ENCODE measurements at places on chromosomes 3 and 15. TPM values are rescaled to one million over a fixed set of nuclear protein-coding genes. Genes with fewer than 3 reads are reported as not detected.

The PROS1 gene
- 5.2 TPM for polyA plus RNA-seq

The NOX5 gene
- polyA plus RNA-seq, result not detected

DNA sequence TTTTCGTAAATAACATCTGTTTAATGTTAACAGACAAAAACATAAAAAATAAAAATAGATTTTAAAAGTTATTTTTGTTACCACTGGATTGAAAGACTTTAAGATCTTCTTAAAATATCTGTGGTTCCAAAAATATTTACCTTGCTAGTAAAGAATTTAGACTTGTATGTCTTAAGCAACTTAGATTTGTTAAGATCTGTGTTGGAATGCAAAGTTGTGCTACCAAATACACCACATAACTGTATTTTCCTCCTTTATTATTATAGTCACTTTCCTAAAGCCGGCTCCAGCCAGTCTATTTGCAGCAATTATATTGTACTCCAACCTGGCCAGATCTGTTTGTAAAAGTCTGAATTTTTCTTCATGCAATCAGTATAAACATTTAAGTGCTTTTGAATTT, 63.7 kb downstream of the SPRED1 start:
- no peaks in the 10 kb centered on the region for H3K36me3 ChIP-seq
- no peaks in the 10 kb centered on the region for H3K4me1 ChIP-seq
- no peak overlapping the region for H3K4me3 ChIP-seq
- no peak overlapping the region for H3K27ac ChIP-seq
- no peaks in the 10 kb centered on the region for H3K27me3 ChIP-seq
- DNase-seq, result no peak

DNA sequence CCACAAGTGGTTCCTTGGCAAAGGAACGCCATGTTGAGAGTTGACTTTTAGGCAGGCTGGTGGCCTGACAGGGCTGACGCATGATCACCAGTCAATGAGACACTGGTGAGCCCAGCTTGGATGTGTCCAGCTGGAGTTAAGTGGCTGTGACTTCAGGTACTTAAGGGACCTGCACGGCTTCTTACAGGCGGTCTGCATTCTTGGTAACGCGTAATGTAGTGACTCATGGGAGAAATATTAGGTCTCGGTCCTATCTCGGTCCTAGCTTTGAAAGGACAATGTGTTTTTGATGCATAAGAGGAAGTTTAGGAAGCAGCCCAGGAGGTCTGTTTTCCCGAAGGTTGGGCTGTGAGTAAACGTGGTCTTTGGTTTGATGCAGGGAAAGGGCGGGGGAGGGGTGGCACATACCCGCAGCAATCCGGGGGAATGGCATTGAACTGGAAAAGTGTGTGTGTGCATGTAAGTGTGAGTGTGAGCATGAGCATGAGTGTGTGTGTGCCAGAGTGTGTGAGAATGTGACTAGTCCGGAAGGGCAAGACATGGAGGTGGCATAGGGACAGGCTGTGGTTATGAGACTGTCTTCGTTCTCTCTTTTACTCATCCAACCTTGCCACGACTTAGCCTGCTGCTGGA, 55.3 kb downstream of the FAM43A start:
- H3K27ac ChIP-seq, result no peak overlapping the region
- H3K27me3 ChIP-seq, result no peaks in the 10 kb centered on the region
- H3K36me3 ChIP-seq, result no peaks in the 10 kb centered on the region
- no peak for DNase-seq
- H3K4me1 ChIP-seq, result peaks cover 17% of the 10 kb centered on the region

DNA sequence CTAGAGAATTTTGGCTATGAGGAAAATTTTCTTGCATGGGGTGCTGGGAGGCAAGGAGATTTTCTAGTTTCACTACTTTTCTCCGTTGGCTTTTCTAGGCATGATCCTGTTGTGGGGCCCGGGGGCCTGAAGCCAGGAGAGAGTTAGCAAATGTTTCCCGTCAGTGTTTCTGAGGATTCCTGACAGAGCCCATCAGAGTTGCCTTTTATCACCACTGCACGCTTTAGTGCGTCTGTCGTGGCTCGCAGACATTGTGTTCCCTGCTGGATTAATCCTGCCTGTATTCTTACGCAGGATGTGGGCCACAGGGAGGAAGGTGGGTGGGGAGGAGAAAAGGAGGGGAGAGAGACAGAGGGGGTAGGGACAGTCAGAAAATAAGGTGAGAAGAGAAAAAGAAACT, 18.1 kb upstream of the BOC start:
- H3K4me3 ChIP-seq, result no peak overlapping the region
- no peaks in the 10 kb centered on the region for H3K4me1 ChIP-seq
- no peak for DNase-seq
- H3K27ac ChIP-seq, result no peak overlapping the region

The P2RY12 gene
- 0.13 TPM for polyA plus RNA-seq

The SLC15A2 gene
- polyA plus RNA-seq, result 0.36 TPM

The SPATA12 gene
- polyA plus RNA-seq, result not detected

DNA sequence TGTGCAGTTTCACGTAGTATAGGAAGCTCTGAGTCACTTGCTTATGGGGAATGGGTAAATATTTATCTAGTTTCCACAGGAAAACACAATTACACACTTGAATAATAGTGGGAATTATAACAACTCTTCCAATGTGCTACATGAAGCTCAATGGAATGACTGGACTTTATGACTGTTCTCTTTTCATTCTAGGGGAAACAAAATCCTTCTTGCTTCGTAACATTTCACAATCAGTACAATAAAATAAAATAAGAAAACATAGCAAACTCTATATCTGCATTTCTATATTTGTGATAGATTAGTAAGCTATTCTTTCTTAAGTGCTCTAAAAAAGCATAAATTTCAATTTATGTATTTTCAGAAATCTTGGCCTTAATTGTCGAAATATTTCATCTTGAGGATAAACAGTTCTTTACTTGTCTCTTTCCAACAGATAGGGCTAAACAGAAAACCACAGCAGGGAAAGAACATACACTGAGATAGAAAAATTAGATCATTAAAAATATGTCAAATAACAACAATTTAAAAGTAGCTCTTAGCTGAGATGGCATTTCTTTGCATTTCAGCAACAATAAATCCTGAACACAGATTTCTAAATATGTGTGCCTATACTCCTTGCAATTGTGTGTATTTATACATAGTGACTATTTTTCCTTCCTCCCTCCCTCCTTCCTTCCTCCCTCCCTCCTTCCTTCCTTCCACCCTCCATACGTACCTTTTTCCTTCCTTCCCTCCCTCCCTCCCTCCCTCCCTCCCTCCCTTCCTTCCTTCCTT, 395.5 kb upstream of the KCNMB2 start:
- DNase-seq, result no peak
- no peaks in the 10 kb centered on the region for H3K36me3 ChIP-seq
- no peak overlapping the region for H3K4me3 ChIP-seq
- H3K4me1 ChIP-seq, result no peaks in the 10 kb centered on the region

The PATL2 gene
- polyA plus RNA-seq, result 0.23 TPM

- no peak overlapping the region for H3K4me3 ChIP-seq
- no peak for DNase-seq
- H3K36me3 ChIP-seq, result no peaks in the 10 kb centered on the region
These were observed 49.9 kb upstream of the ABI3BP start for GRCh38 chr3:101042996-101043686.

DNA sequence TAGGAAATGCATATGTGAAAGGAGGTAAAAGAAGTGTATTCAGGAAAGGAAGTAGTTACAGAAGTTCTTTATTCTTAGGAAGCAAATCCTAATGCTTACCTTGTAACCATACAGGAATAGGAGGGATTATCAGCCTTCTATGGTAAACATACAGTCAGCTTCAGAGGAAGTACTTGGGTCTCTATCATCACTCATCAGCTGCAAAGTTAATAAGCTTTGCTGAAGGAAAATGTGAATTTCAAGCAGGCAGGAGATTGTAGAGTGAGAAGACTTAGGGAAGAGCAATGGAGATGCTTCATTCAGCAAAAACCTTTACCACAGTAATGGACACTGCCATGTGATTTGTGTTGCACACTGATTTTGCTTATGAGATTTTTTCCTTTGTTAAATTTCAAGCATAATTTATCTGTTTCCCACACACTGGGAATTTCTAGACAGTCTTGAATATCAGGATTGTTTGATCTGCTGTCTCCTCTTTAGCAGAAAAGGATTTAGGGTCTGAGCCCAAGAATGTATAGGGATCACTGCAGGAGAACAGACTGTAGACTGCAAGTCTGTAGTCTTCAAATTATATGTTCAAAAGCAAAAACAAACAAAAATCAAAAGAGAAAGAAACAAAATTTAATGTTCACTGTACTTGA, 150.8 kb downstream of the ZNF609 start:
- H3K4me3 ChIP-seq, result no peak overlapping the region
- H3K27me3 ChIP-seq, result no peaks in the 10 kb centered on the region
- peaks cover 4% of the 10 kb centered on the region for H3K4me1 ChIP-seq
- no peak overlapping the region for H3K27ac ChIP-seq

- H3K27me3 ChIP-seq, result no peaks in the 10 kb centered on the region
- no peak overlapping the region for H3K4me3 ChIP-seq
- H3K4me1 ChIP-seq, result no peaks in the 10 kb centered on the region
- DNase-seq, result no peak
These were observed 133.5 kb upstream of the ZPLD1 start for GRCh38 chr3:102301155-102301880.

GRCh38 chr15:73034221-73034620, 18.0 kb upstream of the NEO1 start:
- H3K27me3 ChIP-seq, result no peaks in the 10 kb centered on the region
- no peak for DNase-seq
- H3K27ac ChIP-seq, result no peak overlapping the region
- H3K4me3 ChIP-seq, result no peak overlapping the region
- H3K36me3 ChIP-seq, result no peaks in the 10 kb centered on the region

DNA sequence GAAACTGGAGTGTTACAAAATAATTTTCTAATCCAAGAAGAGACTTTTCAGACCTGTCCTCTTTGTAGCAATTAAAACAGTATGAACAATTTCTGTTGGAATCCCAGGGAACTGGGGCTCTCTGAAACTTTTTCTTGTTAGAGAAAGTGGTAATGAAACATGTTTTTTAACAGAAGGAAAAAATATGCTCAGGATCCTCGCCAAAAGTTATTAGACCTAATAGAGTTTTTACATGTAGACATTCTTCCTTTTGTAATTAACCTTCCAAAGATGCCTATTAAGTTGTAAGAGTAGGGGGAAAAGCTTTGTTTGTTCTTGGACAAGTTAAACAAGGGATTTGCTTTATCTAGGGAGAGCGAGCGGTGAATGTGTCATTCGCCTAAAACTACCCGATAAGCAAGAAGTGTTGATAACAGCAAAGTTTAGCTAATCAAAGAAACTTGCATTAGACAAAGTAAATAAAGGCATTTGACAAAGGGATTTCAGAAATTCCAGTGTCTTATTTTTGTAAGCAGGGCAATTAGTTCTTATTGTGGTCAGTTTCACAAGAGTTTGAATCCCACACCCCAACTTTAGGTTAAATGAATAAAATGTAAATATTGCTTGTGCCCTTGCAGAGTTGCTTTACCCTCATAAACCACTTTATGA, 2.3 kb downstream of the RARB start:
- peak overlapping the region; percentile 86 for H3K27ac ChIP-seq
- H3K4me1 ChIP-seq, result peaks cover 20% of the 10 kb centered on the region
- no peaks in the 10 kb centered on the region for H3K27me3 ChIP-seq
- DNase-seq, result no peak
- peak overlapping the region; percentile 73 for H3K4me3 ChIP-seq

DNA sequence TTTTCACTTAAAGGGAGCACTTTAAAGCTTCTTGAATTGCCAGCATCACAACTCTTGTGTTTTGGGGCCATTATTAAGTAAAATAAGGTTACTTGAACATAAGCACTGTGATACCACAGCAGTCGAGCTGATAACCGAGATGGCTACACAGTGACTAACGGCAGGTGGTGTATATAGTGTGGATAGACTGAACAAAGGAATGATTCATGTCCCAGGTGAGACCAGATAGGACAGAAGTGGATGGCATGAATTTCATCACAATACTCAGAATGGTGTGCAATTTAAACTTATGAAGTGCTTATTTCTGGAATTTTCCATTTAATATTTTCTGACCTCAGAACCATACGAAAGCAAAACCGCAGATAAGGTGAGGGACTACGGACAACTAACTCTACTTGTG, 40.2 kb downstream of the PBRM1 start:
- no peaks in the 10 kb centered on the region for H3K27me3 ChIP-seq
- DNase-seq, result no peak
- peaks cover 18% of the 10 kb centered on the region for H3K36me3 ChIP-seq
- H3K4me3 ChIP-seq, result no peak overlapping the region

The RARRES1 gene
- polyA plus RNA-seq, result 6.2 TPM

DNA sequence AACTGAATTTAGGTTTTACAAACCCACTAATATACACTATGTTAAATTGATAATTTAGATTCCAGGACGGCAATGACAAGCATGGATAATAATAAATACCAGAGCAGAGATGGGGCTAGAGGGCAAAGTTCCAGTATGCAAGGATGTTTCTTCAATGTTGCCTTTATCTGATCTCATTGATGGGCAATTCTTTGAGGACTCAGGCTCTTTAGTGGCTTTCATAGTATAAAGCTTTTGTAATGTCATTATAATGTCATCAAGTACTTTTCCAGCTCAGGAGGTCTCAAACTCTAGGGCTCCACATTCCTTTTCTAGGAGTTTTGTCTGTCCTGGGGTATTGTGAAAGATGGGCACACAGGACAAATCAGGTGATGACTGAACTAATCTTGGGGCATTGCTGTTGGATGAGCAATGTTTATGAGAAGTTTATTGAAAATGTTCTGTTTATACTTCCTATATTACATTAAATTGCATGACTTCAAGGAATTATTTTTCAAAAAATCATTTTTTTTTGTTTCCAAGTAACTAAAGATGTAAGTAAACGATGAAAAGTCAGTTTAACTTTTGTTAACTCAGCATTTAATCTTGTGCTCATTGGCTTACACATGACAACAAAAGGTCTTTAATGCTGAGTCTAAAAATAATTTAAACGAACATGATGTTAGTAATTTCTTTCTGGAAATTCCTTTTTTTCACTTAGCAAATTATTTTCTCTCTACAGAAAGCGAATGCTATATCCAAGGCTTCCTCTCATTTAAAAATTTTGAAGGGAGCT, 116.4 kb downstream of the OXSM start:
- H3K4me1 ChIP-seq, result no peaks in the 10 kb centered on the region
- H3K36me3 ChIP-seq, result no peaks in the 10 kb centered on the region
- no peaks in the 10 kb centered on the region for H3K27me3 ChIP-seq
- DNase-seq, result no peak

DNA sequence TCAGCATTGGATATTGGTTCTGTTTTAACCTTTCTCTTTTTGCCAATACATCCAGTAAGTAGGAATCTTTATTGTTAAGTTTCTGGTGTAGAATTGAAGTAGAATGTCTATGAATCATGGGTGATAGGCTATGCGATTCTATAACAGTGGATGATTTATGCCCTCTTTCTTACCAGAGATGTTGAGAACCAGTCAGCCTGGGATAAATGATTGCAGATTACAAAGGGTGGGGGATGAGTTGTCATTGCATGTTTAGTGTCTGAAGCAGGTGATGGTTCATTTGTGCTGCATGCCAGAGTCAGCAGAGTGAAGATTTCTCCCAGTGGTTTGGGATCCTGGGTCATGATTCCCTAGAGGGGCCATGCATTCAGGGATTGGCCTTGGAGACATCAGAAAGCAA, 14.3 kb downstream of the RETNLB start:
- DNase-seq, result no peak
- H3K4me3 ChIP-seq, result no peak overlapping the region
- H3K36me3 ChIP-seq, result no peaks in the 10 kb centered on the region
- H3K27ac ChIP-seq, result no peak overlapping the region

GRCh38 chr15:81346611-81347010, 22.7 kb upstream of the STARD5 start:
- no peak for DNase-seq
- no peak overlapping the region for H3K27ac ChIP-seq
- H3K4me1 ChIP-seq, result no peaks in the 10 kb centered on the region
- peaks cover 3% of the 10 kb centered on the region for H3K27me3 ChIP-seq
- H3K4me3 ChIP-seq, result no peak overlapping the region
- H3K36me3 ChIP-seq, result no peaks in the 10 kb centered on the region
